Lower lobe of right lung (tissue), 2 donors: ENCODE measurements at places on chromosomes 13 and 19. TPM values are rescaled to one million over a fixed set of nuclear protein-coding genes. Genes with fewer than 3 reads are reported as not detected.

PPM1N gene
- total RNA-seq, result 1.8 TPM

PABPC3 gene
- 0.18 TPM for total RNA-seq

ZNF256 gene
- 5.9 TPM for total RNA-seq

CYP2F1 gene
- total RNA-seq, result 1.7 TPM

PSPN gene
- 2.2 TPM for total RNA-seq

IL12RB1 gene
- total RNA-seq, result 14.6 TPM

GRCh38 chr19:4722671-4723594, 709 bp downstream of the DPP9 start:
- peak; percentile 47 for DNase-seq

DNA sequence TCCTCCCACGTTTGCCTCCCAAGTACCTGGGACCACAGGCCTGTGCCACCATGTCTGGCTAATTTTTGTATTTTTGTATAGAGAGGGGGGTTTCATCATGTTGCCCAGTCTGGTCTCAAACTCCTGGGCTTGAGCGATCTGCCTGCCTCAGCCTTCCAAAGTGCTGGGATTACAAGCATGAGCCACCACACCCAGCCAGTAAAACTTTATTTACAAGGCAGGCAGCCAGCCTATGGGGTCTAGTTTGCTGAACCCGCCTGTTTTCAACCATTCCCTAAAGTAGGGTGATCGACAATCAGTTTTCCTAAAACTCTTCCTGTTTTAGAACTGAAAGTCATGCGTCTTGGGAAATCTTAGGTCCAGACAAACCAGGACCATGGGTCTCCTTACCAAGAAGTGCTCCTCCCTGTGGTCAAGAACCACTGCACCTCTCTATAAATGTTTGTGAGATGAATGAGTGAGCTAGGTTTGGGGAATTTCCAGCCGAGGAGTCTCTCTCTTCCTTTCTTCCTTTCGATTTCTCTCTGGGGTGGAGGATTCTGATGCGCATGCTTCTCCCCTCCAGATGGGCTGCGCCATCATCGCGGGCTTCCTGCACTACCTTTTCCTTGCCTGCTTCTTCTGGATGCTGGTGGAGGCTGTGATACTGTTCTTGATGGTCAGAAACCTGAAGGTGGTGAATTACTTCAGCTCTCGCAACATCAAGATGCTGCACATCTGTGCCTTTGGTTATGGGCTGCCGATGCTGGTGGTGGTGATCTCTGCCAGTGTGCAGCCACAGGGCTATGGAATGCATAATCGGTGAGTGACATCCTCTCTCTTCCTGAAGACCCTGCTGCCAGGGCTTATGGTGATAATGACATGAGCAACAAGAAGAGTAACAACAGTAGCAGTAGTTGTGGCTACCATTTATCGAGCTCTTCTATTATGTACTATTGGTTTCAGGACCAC, 38.7 kb downstream of the ADGRE1 start:
- DNase-seq, result no peak

DNA sequence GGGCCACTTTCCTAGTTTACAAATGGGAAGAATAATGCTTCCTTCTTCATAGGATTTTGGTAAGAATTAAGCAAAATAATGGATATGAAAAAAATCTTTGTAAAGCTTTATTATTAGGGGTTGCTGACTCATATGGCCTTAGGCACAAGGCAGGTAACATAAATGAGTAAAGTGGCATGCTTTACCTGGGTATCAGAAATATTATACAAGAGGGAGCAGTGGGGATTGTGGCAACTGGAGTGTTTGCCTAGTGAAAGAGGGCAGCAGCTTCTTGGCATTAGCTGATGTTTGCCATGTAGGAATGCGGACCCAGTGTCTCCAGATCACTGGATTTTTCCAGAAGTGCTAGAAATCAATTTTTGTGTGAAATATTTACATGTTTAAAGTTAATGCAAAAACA, 19.5 kb downstream of the WDFY2 start:
- DNase-seq, result no peak

DNA sequence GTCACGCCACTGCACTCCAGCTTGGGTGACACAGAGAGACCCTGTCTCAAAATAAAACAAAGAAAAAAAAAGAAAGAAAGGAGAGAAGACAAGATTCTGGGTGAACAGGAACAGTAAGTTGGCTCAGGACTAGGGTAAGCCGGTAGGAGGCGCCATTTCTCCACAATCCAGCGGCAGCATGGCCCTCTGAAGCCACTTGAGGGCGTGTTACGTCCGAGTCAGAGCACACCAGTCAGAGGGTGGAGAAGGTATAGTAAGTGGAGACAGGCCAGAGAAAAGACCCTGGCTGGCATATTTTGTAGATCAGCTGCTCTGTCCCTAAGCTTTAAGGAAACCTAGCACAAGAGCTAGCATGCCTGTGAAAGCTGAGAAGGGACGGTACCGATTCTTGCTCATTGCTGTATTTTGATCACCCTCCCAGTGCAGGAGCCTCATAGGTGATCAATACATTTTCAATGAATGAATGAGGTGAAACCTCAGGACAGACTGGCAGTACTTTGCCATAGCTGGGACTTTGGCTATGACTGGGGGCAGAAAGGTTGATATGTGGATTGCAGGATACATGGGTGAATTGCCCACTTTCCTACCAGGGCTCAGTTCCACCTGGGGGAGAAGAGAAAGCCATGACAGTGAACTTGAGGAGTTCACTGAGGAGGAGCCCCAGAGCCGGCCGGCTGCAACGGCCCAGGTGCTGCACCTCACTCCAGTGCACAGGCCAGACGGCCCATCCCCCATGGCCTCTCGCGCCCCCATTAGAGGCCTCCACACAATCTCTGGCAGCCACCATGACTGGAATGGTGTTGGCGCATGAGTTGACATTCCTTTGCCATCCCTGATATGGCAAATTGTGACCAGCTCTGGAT, 23.5 kb downstream of the POU2F2 start:
- peak; percentile 83 for DNase-seq

GRCh38 chr13:94394723-94395122, 84.8 kb downstream of the DCT start:
- no peak for DNase-seq
